NCI-H1092 (cell line): ENCODE measurements at places on chromosomes 12 and 14.

DNA sequence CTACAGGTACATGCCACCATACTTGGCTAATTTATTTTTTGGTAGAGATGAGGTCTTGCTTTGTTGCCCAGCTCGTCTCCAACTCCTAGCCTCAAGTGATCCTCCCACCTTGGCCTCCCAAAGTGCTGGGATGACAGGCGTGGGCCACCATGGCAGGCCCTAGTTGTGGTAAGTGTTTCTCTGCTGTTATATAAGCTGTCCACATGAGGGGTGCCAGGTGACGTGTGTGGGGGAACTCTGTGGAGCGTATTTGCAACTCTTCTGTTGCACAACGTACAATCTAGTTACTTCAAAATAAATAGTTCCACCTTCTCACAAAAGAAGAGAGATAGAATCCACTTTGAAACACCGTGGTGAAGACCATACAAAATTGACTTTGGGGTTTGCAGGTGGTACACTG lies 125.1 kb downstream of the NCOR2 start:
- no peak for DNase-seq

GRCh38 chr12:5328669-5329517 lies 103.0 kb upstream of the NTF3 start:
- DNase-seq = no peak

DNA sequence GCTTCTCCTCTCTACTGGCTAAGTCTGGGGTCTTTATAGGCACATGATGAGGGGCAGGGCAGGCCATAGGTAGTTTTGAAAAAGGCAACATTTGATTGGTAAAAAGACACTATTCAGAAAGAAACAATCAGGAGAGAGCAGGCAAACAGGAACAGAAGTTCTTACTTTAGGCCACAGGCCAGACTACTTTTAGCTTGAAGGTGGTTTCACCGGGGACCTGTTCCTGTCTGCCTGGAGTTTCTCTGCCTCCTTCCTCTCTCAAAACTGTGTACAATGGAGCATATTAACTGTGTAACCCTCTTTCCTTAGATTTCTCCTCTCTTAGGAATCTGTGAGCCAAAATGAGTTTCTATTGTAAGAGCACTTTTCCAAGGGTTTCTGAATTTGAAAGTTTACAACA lies 167.9 kb upstream of the AVPR1A start:
- DNase-seq = no peak

GRCh38 chr14:39447175-39447661 lies 15.0 kb upstream of the FBXO33 start:
- no peak for DNase-seq

- peak; percentile 51 for DNase-seq
These were observed 179.9 kb upstream of the PELI2 start for GRCh38 chr14:55938249-55938791.

GRCh38 chr12:106223485-106224354 lies 24.1 kb downstream of the CKAP4 start:
- peak; percentile 37 for DNase-seq

- no peak for DNase-seq
These were observed 157.1 kb downstream of the PHLDA1 start for GRCh38 chr12:75874441-75874840.

- DNase-seq = no peak
These were observed 8.2 kb downstream of the SOCS2 start for GRCh38 chr12:93580682-93581081.

- no peak for DNase-seq
These were observed 58.3 kb upstream of the OTOGL start for GRCh38 chr12:80041071-80041470.

- peak; percentile 41 for DNase-seq
These were observed 597 bp downstream of the MLF2 start for GRCh38 chr12:6752167-6752920.

DNA sequence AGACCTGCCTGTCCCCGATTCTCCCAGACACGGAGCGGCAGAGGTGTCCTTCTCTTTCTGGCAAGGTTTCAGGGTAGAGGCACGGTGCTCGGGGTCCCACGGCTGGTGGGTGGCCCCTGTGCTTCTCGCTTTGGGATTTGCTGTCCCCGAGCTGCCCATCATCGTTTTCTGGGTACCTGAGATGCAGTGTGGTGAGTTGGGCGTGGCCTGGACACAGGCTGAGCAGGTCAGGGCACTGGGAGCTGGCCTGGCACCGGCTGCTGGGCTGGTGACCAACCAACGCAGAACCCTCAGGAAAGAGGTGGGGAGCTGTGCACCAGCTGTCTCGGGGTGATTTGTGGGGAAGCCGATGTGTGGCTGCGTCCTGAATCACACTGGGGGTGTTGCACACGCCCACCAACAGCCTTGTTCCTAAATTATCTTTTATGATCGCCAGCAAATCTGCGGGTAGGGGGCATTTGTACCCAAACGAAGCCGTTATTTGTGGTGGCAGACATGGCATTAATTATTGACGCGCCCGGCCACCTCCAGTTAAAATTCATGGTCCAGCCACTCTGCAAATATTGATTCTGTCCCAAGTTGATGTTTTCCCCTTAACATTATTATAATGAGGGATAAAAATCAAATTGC lies 61.0 kb downstream of the KIF26A start:
- no peak for DNase-seq

DNA sequence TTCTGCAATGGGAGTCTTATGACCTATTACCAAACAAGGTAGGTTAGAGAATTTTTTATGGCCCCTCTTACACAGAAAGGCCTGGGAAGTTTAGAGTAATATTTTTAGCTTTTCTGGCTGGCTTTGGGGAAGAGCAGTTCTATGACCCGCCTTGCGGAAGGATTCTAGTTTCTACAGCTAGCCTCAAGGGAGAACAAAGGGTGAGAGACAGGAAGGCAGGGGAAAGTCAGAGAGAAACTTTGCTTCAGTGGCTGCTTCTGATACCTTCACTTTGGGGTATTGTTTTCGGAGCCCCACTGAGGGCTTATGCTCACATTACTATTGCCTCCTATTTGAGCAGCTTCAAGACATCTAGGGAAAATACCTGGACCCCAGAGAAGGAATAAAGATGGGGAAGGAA lies 80.7 kb upstream of the NUDT4 start:
- no peak for DNase-seq
